CD4-positive, alpha-beta T cell treated with Interleukin-10 for 1 hour (primary cell): ENCODE measurements at places on chromosomes 1 and 21.

- no peak for DNase-seq
Observed at GRCh38 chr21:38815060-38815405, 9.3 kb downstream of the ETS2 start.

GRCh38 chr1:2294033-2294724 lies 66.1 kb downstream of the SKI start:
- no peak for DNase-seq

GRCh38 chr1:223745731-223746130 lies 33.4 kb downstream of the CAPN2 start:
- DNase-seq, result no peak

DNA sequence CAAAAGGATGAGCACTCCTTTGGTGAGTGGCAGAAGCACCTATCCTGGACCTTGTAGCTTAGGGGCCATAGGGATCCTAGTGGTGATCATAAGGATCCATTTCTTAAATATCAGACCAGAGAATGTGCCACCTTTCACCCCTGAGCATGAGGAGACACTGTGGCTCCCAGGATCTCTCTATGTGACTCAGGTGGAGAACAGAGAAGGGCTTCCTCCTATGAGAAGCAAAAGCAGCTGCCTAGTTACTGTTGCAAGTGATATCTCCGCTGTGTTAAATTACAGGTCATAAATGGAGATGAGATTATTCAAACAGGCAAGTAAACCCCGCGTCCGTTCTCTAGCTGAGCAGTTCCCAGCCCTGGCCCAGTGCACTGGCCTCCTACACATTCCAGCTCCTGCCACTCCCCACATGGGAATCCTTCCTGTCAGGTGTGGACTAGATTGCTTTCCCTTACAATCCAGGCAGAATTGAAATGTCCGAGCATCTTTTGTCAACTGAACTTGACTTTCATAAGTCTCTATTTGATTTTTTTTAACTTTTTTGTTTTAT lies 26.3 kb downstream of the CLEC20A start:
- no peak for DNase-seq

GRCh38 chr1:154405747-154406571 lies 816 bp downstream of the IL6R start:
- peak; percentile 47 for DNase-seq

- no peak for DNase-seq
Observed at GRCh38 chr1:37392051-37392450, 82.3 kb upstream of the ZC3H12A start.

DNA sequence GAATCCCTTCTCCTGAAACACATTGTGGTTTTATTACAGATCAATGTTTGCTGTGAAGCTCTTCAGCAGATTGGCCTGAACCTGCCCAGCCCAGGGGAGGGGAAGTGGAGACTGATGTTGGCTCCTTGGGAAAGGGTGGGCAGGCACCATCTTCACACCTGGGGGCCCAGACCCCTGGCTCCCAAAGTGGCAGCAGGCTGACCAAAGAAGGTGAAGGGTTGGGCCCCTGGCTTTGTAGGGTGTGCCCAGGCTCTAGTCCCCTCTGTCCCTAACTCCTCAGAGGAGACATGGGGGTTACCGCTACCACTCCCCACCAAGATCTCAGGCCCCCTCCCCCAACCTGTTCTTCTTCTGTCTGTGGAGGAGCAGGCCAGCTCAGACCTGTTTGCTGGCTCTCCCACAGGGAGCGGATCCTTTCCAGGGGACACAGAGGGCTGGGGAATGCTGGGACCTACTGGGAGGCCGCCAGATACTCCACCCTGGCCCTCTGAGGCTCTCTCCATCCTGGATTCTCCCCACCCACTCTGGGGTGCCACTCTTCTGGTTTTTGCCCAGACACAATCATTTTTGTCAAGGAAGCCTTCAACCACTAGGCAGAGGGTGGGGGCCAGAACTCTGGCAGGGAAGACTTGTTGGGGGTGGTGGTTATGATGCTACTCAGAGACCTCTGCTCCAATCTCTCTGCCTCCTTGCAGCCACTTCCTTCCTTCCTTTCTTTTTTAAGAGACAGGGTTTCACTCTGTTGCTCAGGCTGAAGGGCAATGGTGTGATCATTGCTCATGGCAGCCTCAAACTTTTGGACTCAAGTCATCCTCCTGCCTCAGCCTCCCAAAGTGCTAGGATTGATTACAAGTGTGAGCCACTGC lies 5.0 kb upstream of the EFNA3 start:
- DNase-seq, result no peak

- no peak for DNase-seq
Observed at GRCh38 chr1:82042306-82043060, 241.7 kb downstream of the ADGRL2 start.

DNA sequence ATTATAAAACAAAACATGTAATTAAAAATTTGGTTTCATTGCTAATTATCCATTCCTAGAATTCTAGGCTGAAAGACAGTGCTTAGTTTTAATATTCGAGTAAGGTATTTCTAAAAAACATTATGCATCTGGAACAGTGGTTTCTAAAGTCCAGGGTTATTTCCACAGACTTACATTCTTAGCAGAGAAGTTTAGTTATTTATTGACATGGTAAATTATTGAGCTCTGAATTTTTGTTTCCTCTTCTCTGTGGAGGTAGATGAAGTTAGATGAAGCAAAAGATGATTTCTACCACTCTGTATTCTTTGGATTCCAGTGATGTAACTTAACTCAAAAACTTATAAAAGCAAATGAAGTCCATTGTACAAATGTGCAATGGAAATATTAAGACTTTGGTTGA lies 709.4 kb downstream of the MRPL39 start:
- no peak for DNase-seq

DNA sequence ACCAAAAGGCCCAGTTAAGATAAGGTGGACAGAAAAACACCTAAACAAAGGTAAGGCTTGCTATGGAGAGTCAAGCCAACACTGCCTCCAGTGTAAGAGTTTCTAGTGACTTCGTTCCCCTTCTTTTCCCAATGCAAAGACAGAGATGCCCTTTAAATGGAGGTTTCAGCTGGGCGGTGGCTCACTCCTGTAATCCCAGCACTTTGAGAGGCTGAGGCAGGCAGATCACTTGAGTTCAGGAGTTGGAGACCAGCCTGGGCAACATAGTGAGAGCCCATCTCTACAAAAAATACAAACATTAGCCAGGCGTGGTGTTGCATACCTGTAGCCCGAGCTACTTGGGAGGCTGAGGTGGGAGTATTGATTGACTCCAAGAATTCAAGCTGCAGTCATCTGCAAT lies 24.0 kb upstream of the COL6A1 start:
- no peak for DNase-seq

- no peak for DNase-seq
Observed at GRCh38 chr1:155079487-155080311, 1.1 kb downstream of the EFNA3 start.

- DNase-seq, result peak; percentile 26
Observed at GRCh38 chr1:13228343-13228781, 2.4 kb upstream of the PRAMEF18 start.

DNA sequence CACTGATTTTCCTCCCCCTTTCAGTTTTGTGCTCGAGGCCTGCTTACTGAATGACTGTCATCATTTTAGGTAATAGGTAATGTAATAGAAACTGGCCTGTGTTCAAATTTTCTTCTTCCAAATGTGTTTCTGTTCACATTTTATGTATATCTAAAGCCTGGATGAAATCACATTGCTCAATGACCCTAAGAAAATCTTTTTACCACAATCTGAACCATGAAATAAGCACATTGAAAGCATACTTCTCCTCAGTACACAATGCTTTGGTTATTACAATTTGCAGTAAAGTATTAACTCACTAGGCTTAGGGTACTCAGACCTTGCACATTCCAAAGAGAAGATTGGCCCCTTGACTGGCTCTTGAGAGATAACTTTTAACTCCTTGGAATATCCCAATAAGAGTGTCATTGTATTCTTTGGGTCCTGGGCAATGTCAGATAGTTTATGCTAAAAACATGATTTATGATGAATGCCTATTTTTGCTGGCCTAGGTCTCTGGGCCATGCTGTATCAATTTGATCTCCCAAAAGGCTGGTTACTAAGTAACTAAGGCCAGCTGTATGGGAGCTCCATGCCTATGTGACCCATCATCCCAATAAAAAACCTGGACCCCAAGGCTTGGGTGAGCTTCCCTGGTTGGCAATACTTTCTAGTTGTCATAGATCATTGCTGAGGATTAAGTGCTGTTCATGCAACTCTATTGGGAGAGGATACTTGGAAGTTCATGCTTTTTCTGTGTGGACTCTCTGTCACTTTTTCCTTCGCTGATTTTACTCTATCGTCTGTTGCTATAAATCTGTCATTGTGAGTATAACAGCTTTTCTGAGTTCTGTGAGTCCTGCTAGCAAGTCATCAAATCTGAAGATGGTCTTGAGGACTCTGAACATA lies 293.9 kb downstream of the GRIK1 start:
- DNase-seq, result no peak

- DNase-seq, result peak; percentile 5
Observed at GRCh38 chr1:182143825-182144645, 82.5 kb upstream of the ZNF648 start.

DNA sequence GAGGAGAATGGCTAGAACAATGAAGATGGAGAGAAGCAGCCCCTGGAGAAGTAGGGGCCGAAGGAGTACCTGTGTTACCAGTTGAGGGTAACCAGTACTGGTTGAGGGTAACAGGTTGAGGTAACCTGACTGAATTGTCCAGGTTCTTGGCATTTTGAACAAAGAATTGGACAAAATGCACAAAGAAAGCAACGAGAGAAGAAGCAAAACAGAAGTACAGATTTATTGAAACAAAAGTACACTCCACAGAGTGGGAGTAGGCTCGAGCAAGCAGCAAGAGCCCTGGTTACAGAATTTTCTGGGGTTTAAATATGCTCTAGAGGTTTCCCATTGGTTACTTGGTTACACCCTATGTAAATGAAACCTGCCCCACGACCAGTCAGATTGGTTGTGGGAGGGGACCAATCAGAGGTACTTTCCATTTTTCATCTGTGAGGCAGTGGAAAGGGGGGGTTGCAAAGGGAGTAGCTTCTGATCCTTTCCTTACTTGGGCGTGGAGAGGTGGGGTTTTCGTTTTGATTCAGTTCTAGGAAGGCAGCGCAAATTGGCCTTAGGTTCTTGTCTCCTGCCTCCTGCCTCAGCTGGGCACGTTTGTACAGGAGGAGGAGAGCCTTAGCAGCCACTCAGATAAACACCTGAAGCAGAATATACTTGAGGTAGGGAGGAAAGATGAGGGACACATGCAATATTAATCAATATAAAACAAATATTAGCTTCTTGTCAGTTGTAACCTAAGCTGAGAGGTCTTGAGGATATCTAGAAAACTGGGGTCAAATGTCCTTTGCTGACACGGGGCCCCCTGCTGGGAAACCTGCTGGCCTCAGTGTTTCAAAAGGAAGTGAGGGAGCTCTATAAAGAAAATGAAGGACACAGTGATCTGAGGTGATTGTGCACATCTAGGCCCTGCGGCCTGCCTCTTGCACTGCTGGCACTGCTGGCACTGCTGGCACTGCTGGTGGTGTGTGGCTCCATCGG lies 14.3 kb upstream of the LSM10 start:
- peak; percentile 66 for DNase-seq

DNA sequence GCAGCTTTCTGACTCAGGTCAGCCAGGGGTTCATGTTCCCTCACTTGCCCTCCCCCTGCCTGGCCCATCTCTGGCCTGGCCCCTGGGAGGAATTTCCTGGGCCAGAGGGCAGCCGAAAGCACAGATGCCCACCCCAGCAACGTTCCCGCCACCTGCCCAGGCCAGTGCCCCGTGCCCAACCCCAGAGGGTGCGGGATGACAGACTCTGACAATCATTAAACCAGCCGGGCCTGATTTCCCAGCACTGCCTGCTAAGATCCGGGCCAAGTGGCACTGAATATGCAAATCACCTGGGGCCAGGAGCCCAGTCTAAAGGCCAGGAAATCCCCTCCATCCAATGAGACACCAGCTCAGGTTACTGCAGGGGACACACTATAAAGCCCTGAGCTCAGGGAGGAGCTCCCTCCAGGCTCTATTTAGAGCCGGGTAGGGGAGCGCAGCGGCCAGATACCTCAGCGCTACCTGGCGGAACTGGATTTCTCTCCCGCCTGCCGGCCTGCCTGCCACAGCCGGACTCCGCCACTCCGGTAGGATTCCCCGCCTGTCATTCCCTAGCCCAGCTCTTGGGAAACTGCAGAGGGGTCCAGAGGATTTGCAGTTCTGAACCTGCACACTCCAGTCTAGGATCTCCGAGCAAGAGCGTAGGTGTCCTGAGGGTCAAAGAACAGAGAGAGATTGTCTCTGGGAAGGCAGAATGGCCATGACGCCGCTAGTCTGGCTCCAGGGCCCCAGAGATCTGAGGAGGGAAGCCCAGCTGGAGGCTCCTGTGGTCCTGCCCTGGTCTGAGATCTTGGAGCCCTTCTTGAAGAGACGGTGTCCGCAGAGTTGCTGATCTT lies at the start of gene ELF3:
Gene ELF3 (plus strand): TSS at position 408 of the 836 bp plus-strand sequence. CDS start 550 bp downstream, outside the sequence.
- DNase-seq, result no peak

GRCh38 chr1:184664042-184664660 lies 90.5 kb downstream of the EDEM3 start:
- peak; percentile 32 for DNase-seq

- no peak for DNase-seq
Observed at GRCh38 chr1:24903560-24903954, 26.5 kb downstream of the RUNX3 start.

- no peak for DNase-seq
Observed at GRCh38 chr1:12180315-12180714, 13.5 kb downstream of the TNFRSF1B start.

GRCh38 chr1:212610575-212610967 lies 2.0 kb downstream of the ATF3 start:
- DNase-seq, result peak; percentile 17

GRCh38 chr1:167003711-167004110 lies 14.6 kb downstream of the MAEL start:
- no peak for DNase-seq

- no peak for DNase-seq
Observed at GRCh38 chr1:44757420-44757819, 17.8 kb downstream of the KIF2C start.

DNA sequence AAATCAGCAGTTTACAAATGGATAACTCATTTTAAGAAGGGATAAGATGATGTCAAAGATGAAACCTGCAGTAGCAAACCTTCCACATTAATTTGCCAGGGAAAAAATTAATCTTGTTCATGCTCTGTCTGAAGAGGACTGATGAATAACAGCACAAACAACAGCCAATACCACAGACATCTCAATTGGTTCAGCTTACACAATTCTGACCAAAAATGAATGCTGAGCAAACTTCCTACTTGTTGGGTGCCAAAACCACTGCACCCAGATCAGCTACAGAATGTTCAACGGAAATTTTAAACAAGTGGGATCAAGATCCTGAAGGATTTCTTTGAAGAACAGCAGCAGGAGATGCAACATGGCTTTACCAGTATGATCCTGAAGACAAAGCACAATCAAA lies 98.3 kb downstream of the COQ8A start:
- DNase-seq, result no peak

DNA sequence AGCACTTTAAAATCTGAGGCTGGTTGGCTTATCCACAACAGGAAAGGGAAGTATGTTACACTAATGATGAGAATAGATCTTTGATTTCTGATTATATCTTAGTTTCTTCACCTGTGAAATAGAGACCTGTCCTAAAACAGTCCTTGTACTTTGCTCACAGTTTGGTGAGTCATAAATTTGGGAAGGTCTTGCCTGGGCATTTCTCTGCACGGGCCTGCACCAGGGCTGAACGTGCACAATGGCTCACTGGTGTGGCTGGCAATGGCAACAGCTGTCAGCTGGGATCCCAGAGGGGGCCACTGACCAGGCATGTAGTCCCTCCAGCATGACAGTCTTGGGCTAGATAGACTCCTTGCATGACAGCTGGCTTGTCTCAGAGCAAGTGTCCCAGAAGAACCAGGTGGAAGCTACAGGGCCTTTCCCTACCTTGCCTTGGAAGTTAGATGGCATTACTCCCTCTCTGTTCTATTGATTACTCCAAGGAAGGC lies 367.4 kb downstream of the DISC1 start:
- no peak for DNase-seq

GRCh38 chr1:77688939-77689338 lies 6.5 kb upstream of the ZZZ3 start:
- no peak for DNase-seq
